ENCODE measurements at places on chromosomes 7 and 10. TPM values are rescaled to one million over a fixed set of nuclear protein-coding genes. Genes with fewer than 3 reads are reported as not detected.

The PILRA gene
- total RNA-seq: 6.1 TPM

The OR6B1 gene
- total RNA-seq: not detected

The GET4 gene
- 67.9 TPM for total RNA-seq

The BTRC gene
- total RNA-seq: 37.5 TPM

The DEPP1 gene
- total RNA-seq: 10.1 TPM

DNA sequence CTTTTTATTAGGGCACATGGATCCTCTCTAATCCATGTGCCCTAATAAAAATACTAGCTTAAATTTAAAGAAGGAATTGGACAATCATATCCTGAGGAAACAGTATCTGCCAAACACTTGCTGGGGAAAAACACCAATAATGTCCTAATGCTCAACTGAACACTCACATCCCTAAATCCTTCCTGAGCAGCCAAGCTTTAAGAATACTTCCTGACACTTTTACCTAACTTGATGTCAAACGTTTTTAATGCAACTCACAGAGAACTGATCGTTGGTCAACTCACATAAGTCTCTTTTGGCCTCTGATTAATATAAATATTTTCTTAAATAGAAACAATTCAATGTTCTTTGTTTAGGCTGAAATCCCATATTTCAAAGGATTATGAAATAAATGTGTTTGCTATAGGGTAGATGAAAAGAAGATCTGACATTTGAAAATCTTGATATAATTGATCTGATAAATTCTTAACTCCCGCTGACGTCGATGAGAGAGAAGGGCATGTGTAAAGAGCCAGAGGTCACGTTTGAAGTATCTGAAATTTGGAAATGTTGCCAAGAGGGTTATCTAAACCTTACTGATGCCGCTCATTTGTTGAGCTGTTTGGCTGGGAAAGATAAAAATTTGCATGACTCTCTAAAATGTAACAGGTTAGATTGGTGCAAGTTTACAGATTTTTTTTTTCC is 122.8 kb upstream of the RHOBTB1 start:
- H3K27me3 ChIP-seq: no peaks in the 10 kb centered on the region
- H3K4me1 ChIP-seq: peaks cover 79% of the 10 kb centered on the region
- peak overlapping the region; percentile 31 for H3K27ac ChIP-seq
- peaks cover 2% of the 10 kb centered on the region for H3K36me3 ChIP-seq
- DNase-seq: no peak

GRCh38 chr7:107961405-107961804 is 41.6 kb downstream of the LAMB1 start:
- no peak overlapping the region for H3K4me3 ChIP-seq
- no peaks in the 10 kb centered on the region for H3K27me3 ChIP-seq
- no peak for DNase-seq
- peaks cover 63% of the 10 kb centered on the region for H3K36me3 ChIP-seq
- no peaks in the 10 kb centered on the region for H3K4me1 ChIP-seq

DNA sequence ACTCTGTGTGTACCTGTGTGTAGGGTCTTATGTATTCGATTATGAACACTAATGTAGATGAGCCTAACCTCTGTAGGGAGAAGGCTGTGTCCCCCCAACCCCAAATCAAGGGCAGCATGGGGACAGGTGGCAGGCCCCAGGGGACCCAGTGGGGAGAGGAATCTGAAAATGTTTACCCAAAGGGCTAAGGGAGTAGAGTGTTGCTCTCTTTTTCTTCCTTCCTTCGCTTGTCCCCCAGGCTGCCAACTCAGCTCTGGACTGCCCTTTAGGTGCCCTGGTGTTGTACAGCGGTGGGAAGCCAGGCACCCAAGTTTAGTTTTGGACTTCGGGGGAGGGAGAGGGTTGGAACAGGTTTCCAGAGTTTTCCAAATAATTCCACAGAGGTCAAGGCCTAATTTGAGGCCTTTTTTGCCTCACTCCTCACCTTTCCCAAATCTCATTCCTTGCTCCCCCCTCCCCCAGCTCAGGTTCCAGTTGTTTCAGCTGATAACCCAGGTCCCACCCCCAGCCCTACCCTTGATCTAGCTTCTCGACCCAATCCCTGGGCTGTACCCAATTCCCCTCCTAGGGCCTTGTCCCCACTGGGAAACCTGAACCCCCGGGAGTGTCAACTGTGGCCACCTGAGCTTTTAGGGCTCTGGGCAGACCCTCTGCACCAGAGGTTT is 9.1 kb upstream of the PAX2 start:
- peaks cover 7% of the 10 kb centered on the region for H3K4me1 ChIP-seq
- no peak overlapping the region for H3K4me3 ChIP-seq
- no peak overlapping the region for H3K27ac ChIP-seq
- peaks cover 100% of the 10 kb centered on the region for H3K27me3 ChIP-seq

DNA sequence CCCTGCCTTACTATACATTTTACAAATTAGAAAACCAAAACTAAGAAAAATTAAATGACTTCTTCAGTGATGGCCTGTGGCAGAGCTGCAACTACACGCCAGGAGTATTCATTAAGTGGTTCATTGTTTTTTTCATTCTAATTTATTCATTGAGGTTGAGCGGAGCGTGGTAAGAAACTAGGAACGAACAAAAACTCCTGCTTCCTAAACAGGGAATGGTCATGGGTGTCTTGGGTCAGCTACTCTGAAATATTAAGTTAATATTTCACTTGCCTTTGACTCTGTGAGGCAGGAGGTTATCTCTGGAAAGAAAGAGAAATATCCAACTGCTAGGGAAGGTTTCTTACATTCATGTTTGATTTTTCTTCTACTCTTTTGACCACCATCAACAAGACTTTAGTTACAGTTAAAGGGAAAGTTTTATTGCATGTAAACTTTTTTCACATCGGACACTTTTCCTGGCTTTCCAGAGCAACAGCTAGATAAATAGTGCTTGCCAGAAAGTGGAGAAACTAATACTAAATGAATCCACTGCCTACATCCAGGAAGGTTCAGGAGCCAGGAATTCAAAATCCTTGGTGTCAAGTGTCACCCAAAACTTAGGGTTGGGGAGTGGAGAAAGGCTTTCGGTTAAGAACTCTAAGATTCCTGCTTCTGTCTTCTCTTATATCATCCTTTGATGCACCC is 896 bp upstream of the GNG11 start:
- H3K4me3 ChIP-seq: peak overlapping the region; percentile 78
- H3K27ac ChIP-seq: peak overlapping the region; percentile 76
- no peak for DNase-seq
- H3K4me1 ChIP-seq: peaks cover 15% of the 10 kb centered on the region
- peaks cover 6% of the 10 kb centered on the region for H3K27me3 ChIP-seq

GRCh38 chr7:1850976-1851571 is 181.0 kb downstream of the ELFN1 start:
- no peak for DNase-seq
- H3K27ac ChIP-seq: no peak overlapping the region
- H3K4me1 ChIP-seq: peaks cover 24% of the 10 kb centered on the region

- peaks cover 30% of the 10 kb centered on the region for H3K36me3 ChIP-seq
- H3K27me3 ChIP-seq: no peaks in the 10 kb centered on the region
- H3K4me3 ChIP-seq: no peak overlapping the region
- H3K27ac ChIP-seq: no peak overlapping the region
Observed at GRCh38 chr7:156975620-156976019, 26.1 kb downstream of the NOM1 start.

- no peaks in the 10 kb centered on the region for H3K4me1 ChIP-seq
- H3K36me3 ChIP-seq: no peaks in the 10 kb centered on the region
- H3K27me3 ChIP-seq: peaks cover 37% of the 10 kb centered on the region
- DNase-seq: no peak
- H3K27ac ChIP-seq: no peak overlapping the region
Observed at GRCh38 chr10:49768329-49768728, 6.2 kb upstream of the OGDHL start.

- H3K36me3 ChIP-seq: no peaks in the 10 kb centered on the region
- no peak overlapping the region for H3K27ac ChIP-seq
Observed at GRCh38 chr10:22644222-22644621, 70.2 kb downstream of the PIP4K2A start.

- H3K27me3 ChIP-seq: no peaks in the 10 kb centered on the region
- no peak overlapping the region for H3K27ac ChIP-seq
- no peak for DNase-seq
- H3K4me3 ChIP-seq: no peak overlapping the region
- peaks cover 14% of the 10 kb centered on the region for H3K36me3 ChIP-seq
Observed at GRCh38 chr7:150389532-150389816, 10.3 kb downstream of the ZNF775 start.

GRCh38 chr10:14698111-14698828 is 76.4 kb downstream of the FAM107B start:
- H3K27ac ChIP-seq: no peak overlapping the region
- peaks cover 5% of the 10 kb centered on the region for H3K4me1 ChIP-seq
- H3K27me3 ChIP-seq: peaks cover 17% of the 10 kb centered on the region
- no peak for DNase-seq
- no peak overlapping the region for H3K4me3 ChIP-seq

GRCh38 chr10:86286236-86287109 is 80.1 kb downstream of the GRID1 start:
- no peaks in the 10 kb centered on the region for H3K36me3 ChIP-seq
- no peak overlapping the region for H3K27ac ChIP-seq
- peaks cover 44% of the 10 kb centered on the region for H3K27me3 ChIP-seq
- no peak for DNase-seq
- no peaks in the 10 kb centered on the region for H3K4me1 ChIP-seq

DNA sequence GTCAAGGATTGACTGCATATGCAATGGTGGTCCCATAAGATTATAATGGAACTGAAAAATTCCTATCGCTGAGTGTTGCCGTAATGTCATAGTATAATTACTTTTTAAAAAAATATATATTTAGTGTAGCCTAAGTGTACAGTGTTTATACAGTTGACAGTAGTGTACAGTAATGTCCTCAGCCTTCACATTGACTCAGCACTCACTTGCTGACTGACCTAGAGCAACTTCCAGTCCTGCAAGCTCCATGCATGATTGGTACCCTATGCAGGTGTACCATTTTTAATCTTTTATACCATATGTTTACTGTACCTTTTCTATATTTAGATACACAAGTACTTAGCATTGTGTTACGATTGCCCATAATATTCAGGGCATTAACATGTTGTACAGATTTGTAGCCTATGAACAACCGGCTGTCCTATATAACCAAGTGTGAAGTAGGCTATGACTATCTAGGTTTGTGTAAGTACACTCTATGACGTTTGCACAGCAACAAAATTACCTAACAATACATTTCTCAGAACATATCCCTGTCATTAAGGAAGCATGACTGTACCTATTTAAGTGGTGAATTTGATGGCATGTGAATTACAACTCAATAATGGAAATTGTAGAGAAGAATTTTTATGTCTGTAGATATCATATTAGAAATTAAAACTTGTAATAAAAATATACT is 40.9 kb downstream of the CCNY start:
- H3K27me3 ChIP-seq: no peaks in the 10 kb centered on the region
- H3K27ac ChIP-seq: no peak overlapping the region
- H3K36me3 ChIP-seq: peaks cover 10% of the 10 kb centered on the region

- DNase-seq: no peak
- H3K27ac ChIP-seq: peak overlapping the region; percentile 22
- peaks cover 20% of the 10 kb centered on the region for H3K36me3 ChIP-seq
- H3K27me3 ChIP-seq: no peaks in the 10 kb centered on the region
Observed at GRCh38 chr7:92782236-92782635, 54.1 kb downstream of the CDK6 start.
